AG20443 (cell line): ENCODE measurements at places on chromosomes 16 and 17.
A peak's percentile ranks its signal among the peaks of the same experiment; 100 is the strongest.

DNA sequence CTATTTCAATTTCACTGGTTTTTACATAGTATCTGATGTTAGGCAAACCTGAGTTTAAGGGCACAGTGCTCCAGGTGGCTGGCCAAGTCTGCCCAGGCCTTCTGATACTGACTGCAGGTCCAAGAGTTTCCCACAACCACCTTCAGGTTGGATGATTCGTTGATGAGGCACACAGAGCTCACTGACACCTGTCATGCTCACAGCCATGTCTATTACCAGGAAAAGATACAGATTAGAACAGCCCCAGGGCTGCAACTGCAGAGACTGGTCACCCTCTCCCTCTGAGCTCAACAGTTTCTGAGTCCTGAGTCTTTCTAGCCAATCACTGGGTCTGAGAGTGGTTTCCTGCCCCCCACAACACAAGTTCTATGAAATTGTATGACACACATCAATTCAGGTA is 37.2 kb downstream of the MEAK7 start:
- DNase-seq: no peak

- DNase-seq: no peak
Observed at GRCh38 chr17:50891577-50891989, 25.4 kb upstream of the TOB1 start.

DNA sequence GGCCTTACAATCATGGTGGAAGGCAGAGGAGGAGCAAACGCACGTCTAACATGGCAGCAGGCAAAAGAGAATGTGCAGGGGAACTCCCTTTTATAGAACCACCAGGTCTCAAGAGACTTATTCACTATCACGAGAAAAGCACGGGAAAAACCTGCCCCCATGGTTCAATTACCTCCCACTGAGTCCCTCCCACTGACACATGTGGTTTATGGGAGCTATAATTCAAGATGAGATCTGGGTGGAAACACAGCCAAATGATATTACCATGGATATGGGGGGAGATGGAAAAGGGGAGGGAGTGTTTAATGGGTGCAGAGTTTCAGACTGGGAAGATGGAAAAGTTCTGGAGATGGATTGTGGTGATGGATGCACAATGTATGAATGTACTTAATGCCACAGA is 23.0 kb downstream of the TEKT5 start:
- DNase-seq: no peak

GRCh38 chr16:72928090-72928981 is 119.6 kb downstream of the ZFHX3 start:
- DNase-seq: no peak

- no peak for DNase-seq
Observed at GRCh38 chr17:62999736-63000135, 33.7 kb downstream of the TANC2 start.

- DNase-seq: no peak
Observed at GRCh38 chr17:77695386-77695785, 263.1 kb upstream of the TNRC6C start.

DNA sequence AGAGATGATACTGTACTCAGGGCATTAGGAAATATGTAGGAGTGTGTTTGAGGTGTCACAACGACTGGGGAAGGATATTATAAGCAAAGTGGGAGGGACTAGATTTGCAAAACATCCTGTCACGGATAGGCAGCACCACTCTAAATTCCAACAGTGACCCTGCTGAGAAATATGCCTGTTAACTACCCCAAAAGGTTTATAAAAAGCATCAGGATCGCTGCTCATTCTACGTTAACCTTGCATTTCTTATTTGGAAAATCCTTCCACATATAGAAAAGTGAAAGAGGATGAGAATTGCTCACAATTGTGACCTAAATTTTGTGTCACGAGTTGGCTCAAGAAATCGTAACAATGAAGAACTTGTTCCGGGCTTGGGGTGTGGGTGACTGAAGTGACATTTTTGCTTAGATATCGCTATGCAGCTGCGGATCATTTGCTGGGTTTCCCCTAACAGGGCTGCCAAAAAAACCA is 51.6 kb downstream of the N4BP1 start:
- peak; percentile 68 for DNase-seq

- DNase-seq: peak; percentile 90
Observed at GRCh38 chr17:6435968-6436367, 1.0 kb upstream of the AIPL1 start.

GRCh38 chr17:31580706-31581490 is 189.4 kb downstream of the RAB11FIP4 start:
- peak; percentile 78 for DNase-seq

DNA sequence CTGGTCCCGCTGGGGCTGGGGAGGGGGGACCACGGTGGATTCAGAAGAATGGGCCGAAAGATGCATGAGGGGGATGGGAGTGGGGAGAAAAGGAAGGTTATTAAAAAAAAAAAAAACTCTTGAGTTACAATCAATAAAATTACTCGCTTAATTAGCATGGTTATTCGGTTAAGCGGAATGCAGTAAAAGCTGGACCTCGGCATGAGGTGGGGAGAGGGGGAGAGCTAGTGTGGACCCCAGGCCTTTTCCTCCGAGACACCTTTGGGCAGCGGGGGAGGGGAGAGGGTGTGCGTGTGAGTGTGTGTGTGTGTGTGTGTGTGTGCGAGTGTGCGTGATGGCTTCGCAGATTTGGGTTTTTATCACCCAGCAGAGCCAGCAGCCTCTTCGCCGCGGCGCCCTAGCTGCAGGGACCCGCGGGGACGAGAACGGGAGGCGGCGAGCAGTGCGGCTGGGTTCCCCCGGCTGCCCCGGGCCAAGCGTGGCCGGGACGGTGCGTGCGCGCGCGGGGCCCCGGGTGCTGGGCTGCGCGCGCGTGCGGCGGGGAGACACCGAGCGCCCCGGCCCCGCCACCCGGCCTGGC is 3.7 kb downstream of the BAHCC1 start:
- no peak for DNase-seq

DNA sequence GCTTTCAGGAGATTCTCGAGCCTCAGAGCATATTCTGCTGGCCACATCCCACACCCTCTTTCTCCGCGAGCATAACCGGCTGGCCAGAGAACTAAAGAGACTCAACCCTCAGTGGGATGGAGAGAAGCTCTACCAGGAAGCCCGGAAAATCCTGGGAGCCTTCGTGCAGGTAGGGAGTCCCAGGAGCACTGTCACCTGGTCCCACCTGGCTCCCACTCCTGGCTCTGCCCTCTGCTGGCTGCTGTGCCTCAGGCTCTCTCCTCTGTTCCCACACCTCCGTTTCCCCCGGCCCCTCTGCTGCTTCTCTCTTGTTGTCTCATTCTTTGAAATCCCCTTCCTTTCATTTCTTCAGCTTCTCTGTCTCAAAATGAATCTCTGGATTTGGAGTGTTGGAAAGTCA is 16.4 kb downstream of the LPO start:
- DNase-seq: no peak

DNA sequence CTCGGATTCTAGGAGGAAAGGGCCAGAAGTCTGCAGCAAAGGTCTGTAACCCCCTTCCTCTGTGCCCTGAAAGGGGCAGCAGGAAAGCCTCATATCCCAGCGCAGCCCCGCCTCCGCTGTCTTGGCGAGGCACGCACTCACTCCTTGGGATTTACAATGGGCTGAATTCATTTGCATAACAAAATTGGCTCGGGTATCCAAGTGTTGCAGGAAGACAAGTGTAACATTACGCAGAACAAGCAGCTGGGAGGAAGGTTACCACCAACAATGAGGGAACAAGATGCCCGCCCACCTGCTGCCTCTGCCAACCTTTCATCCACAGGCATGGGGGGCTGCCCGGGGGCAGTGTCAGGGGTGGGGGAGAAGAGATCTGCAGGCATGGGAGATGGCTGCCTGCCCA is 130.4 kb downstream of the MRM1 start:
- no peak for DNase-seq

DNA sequence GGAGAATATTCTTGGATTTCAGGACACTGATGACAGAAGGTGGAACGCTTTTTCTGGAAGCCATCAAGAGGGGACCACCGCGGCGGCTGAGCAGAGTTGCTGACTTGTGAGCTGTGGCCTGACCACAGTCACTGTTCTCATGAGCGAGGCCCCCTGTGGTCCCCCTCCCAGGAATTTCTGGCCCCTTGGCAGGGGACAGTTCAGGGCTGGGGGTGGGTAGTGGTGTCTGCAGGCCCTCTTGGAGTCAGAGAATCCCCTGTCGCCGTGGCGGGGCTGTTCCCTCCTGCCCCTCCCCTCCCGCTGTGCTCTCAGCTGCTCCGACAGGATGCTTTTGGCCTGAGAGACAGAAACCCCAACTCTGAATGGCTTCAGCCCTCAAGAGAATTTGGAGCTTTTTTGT is 292.0 kb downstream of the SEC14L1 start:
- DNase-seq: no peak

DNA sequence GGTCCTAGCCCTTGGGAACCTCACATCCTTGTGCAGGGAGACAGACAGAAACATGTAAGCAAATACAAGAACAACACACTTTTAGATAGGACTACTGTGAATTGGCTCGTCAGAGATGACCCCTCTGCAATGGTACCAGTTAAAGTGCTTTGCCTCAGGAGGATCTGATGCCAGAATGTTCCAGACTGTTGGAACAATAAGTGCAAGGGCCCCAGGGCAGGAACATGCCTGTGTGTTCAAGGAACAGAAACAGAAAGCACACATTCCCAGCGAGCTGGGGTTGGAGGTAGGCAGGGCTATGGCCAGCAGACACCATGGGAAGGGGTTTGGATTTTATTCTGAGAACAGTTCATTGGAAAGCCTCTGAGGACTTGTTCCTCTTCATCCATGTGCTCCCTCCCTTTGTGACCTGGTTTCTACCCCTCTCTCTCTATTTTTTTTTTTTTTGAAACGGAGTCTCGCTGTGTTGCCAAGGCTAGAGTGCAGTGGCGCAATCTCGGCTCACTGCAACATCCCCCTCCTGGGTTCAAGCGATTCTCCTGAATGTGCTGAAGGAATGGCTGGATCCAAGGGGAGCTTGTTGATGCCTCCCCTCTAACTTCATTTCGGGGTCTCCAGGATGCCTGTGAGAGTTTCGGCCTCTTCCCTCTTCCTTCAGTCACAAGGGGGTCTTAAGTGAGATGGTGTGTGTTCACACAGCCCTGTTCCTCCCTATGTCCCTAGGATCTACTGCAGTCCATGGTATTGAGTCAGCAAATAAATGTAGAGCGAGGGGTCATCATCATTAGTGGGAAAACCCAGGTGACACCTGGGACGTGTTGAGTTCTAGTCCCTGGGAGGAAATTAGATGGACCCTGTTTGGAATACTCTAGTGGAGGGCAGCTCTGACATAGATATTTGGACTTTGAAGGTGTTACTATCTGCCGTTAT is 6.4 kb downstream of the STAT5A start:
- no peak for DNase-seq

DNA sequence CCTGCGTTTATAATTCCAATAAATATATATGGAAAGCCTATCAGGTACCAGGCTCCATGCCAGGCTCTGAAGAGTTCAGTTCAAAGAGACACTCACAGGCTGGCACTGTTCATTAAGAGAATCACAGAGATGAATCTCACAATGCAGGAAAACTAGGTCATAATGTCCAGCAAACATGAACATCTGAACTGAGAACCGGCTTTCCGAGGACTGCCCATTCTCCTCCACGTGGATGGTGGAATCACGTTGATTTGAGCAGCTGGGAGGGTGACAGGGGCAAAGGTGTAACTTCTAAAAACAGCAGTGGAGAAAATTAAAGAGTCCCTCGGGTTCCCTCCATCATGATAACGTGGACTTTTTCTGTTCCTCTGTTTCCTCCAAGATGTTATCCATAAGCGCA is 10.2 kb downstream of the GP2 start:
- no peak for DNase-seq

DNA sequence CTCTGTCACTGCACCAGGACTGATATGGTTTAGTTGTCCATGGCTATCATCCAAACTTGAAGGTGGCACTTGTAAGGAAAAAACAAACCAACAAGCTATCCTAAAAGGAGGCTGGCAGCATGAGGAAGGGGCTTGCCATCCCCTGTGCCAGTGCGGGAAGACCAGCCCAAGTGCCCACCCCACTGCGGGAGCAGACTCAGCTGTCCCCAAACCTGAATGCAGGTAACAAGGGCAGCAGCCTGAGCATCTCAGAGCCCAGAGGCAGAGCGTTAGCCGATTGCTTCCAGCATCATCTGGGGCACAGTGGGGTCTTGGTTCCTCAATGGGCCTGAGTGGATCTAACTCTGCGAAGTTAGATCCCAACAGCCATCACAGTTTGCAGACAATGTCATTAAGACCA is 29.2 kb upstream of the C16orf78 start:
- no peak for DNase-seq

DNA sequence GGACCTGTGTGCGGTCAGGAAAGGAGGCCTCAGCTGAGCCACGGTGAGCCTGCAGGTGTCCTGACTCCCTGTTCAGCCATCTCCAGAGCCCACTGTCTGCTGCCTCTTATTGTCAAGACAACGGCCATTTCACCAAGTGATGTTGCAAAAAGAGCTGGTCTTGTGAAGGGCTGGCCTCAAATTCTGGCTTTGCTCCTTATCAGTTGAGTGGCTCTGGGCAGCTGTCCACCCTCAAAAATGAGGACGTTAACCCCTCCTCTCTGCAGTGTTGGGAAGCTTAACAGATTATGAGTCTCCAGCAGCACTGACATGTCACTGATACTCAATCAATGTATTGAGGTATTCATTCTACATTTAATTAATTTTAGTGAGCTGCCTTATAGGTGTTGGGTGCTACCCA is 171.1 kb upstream of the TOX3 start:
- no peak for DNase-seq

GRCh38 chr17:1022278-1023024 is 25.5 kb downstream of the TIMM22 start:
- DNase-seq: no peak

GRCh38 chr17:47969930-47970724 is 786 bp upstream of the CDK5RAP3 start:
- DNase-seq: no peak

- DNase-seq: no peak
Observed at GRCh38 chr16:81483064-81483969, 38.7 kb downstream of the CMIP start.

- peak; percentile 12 for DNase-seq
Observed at GRCh38 chr16:10067406-10067805, 114.8 kb downstream of the GRIN2A start.

- DNase-seq: peak; percentile 6
Observed at GRCh38 chr17:74524653-74525464, 6.4 kb downstream of the CD300LB start.

DNA sequence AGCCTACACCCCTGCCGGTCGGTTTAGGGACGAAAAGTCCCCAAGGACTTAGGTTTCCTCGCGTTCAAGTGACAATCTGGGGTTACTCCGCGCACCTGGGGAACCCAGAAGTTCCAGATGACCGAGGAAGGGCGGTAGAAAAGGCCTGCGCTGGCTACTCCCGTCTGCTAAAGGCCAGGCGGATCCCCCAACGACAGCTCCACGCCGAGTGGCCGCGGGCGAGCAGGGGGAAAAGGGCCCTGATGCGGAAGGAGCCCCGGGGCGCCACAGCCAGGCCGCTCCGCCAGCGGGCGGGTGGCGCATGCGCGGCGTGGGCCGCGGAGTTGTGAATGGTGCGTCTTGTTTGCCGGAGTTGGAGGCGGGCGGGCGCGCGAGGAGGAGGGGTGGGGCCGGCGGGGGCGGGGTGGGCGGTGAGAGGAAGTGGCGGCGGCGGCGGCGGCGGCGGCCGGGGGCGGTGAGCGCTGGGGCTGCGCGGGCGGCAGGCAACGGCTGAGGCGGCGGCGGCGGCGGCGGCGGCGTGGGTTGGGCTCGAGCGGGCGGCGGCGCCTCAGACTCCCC is at the start of gene CBFB:
TSS of gene CBFB (plus strand) at position 454 of the 558 bp plus-strand sequence. CDS start 259 bp downstream, outside the sequence.
- peak; percentile 100 for DNase-seq

- peak; percentile 28 for DNase-seq
Observed at GRCh38 chr16:2385190-2385836, 43.9 kb upstream of the CCNF start.

GRCh38 chr17:81388612-81389367 is 6.5 kb upstream of the BAHCC1 start:
- no peak for DNase-seq
